NCI-H1092 treated with DMSO at 0.1 percent for 48 hours (cell line): ENCODE measurements at places on chromosomes 11 and 22.
A peak's percentile ranks its signal among the peaks of the same experiment; 100 is the strongest.

- no peak for DNase-seq
Measured at GRCh38 chr11:28763151-28763550, 655.0 kb downstream of the METTL15 start.

GRCh38 chr22:37804352-37804880 lies 3.3 kb upstream of the GCAT start:
- no peak for DNase-seq

DNA sequence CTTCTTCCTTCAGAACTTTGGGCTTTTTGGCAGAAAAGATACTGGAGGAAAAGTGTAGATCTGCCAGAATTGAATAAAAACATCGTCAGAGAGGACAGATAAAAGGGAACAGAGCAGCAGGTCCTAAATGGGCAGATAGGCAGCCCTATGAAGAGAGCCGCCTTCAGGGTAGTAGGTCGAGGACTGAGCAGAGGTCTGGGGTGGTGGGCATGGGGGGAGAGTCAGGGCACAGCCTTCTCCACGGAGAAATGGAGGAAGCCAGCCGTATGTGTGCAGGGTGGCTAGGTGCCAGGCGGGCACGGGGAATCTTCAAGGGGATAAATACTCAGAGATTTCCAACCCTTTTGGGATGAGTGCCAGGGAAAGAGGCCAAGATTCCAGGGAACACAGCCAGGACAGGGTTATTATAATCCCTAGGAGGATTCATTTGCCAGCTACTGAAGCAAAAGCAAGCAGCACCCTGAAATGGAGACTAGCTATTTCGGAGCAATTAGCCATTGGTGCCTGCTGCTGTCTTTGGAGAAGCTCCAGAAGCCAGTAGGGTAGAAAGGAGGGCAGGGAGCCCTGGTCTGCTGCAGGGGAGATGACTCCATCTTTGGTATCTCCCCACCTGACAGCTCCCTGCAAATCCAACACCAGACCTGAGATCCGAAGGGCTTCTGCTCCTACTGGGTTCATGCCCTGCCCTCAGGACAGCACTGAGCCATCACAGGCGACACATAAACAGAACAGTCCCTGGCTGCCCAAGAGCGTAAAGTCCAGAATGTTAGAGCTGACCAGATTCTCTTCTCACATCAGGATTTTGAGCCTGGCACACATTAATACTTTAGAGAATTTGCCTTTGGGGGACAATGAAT lies 174.5 kb upstream of the NTM start:
- peak; percentile 96 for DNase-seq

- no peak for DNase-seq
Measured at GRCh38 chr11:120532082-120532831, 20.7 kb downstream of the GRIK4 start.

GRCh38 chr22:23677701-23677995 lies 13.2 kb upstream of the RGL4 start:
- DNase-seq: no peak

- peak; percentile 40 for DNase-seq
Measured at GRCh38 chr11:76380159-76380976, 564 bp downstream of the THAP12 start.

GRCh38 chr11:36427876-36428275 lies 82.2 kb downstream of the TRAF6 start:
- no peak for DNase-seq

DNA sequence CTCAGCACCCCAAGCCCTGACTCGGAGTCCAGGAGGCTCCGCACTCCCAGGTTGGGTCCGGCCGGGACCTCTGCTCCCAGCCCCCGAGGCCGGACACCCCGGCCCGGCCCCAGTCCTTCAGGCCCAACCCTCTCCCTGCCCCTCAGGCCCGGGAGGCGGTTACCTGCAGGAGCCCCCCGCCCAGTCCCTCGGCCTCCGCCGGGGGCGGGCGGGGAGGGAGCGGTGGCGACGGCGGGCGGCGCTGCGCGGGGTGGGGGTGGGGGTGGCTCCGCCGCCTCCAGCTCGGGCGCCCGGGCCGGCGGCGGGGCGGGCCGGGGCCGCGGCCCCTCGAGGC lies 310 bp downstream of the TCF20 start:
- DNase-seq: no peak

DNA sequence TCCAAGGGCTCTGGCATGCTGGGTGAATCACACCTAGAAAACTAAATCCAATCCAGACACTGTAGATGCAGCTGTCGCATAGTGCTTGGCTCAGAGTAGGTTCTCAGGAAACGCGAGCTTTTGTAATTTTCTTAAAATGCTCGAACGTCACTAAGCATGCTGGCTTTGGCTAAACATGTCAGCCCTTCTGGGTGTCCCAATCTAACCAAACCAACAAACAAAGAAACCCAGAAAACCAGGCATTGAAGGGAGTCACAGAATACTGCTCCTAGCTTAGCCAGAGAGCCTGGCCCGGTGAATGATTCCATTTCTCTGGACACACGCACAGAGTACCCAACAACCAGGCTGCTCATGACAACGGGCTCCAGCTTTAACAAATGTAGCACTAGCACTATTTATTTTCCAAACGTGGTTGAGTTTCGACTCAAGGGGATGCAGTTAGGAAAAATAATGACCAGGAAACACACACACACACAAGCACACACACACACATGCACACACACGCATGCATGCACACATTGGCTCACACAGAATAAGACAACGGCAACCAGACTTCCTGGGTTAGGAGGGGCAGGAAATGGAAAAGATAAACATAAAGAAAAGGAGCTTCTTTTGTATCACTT lies 492.6 kb downstream of the MIAT start:
- peak; percentile 30 for DNase-seq

DNA sequence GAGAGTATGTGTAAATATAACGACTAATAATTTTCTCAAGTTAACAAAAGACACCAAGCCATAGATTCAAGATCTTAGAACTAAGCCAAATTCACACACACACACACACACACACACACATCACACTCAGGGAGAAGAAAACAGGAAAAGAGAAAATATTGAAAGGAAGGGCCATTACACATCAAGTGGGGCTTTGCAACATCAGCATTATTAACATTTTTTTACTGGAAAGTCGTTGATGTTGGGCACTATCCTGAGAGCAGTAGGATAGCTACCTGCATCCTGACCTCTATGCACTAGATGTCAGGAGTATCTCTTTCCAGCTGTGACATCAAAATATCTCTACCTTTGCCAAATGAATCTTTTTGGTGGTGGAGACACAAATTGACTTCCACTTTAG lies 8.9 kb downstream of the OR5D16 start:
- DNase-seq: no peak

DNA sequence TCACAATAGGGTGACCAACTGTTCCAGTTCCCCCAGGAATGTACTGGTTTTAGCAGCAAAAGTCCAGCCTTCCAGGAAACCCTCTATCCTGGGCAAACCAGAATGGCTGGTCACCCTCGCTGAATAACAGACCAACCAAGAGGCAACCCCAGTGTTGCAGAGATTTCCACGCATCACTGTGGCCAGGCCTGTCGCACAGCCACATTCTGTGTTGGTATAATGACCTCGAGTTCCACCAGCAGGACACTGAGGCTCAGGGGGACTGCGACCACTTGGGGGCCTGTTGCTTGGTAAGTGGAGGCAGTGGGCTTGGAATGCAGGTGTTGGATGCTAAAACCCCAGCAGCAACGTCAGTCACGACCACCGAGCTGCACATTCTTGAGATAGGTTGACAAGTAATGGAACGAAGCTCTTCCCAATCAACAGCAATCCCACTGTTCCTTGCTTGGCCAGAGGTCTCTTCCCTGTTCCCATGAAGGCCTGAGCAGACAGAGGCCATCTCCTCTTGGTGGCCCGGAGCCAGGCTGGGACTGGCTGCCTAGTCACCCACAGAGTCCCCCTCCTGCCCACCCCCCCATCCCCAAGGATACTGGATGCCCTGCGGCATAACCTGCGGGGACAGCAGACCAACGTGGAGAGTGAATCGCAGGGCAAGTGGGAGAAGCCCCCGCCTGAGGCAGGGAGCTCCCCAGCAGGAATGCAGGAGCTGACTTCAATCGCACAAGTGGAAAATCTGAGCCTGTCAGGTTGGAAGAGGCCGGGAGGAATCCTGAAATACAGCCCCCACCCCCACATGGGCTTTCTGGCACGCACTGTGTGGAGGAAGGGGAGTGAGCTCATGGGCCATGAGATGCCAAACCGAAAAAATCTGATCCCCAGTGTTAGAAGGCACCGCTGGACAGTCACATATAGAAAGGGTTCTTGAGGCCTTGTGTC lies 43.4 kb upstream of the MN1 start:
- no peak for DNase-seq

- DNase-seq: no peak
Measured at GRCh38 chr11:46055371-46055770, 65.9 kb downstream of the PHF21A start.

- DNase-seq: no peak
Measured at GRCh38 chr22:44398856-44399837, 86.4 kb upstream of the SHISAL1 start.

GRCh38 chr11:15933886-15934625 lies 422.3 kb downstream of the SOX6 start:
- no peak for DNase-seq

- peak; percentile 17 for DNase-seq
Measured at GRCh38 chr22:50627642-50628542, at the start of gene ARSA. Gene ARSA (minus strand): TSS chr22:50628152. CDS start chr22:50627779, 373 bp downstream.

- no peak for DNase-seq
Measured at GRCh38 chr22:46043816-46044620, 67.1 kb upstream of the WNT7B start.

GRCh38 chr11:69374110-69374945 lies 80.4 kb downstream of the MYEOV start:
- no peak for DNase-seq

DNA sequence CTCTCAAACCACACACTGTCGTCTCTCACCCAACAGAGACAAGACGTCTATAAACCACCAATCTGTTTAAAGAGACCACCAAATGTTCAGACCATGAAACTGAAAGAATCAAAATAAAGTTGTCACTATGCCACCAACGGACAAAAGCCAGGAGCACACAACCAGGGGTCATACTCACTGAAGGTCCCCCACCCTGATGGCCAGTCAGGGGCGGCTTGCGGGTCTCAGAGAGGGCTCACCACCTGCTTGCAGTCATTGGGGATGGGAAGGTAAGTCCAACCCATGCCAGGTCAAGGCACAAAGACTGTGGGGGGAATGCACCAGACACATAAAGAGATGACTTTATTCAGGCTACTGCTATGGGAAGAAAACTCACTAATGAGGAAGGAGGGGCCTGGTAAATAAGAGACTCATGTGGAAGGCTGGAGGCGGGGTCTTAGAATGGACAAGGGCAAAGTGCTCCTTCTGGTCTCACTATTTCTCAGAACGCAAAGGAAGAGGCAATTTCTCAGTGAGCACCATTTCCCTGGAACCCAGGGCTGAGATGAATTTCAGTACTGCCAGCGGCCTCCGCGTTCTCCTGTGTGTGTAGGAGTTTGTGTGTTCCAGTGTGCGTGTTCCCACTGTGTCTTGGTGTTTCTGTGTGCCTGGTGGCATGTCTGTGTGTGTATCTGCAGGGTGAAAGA lies 17.3 kb downstream of the SCARF2 start:
- DNase-seq: no peak

DNA sequence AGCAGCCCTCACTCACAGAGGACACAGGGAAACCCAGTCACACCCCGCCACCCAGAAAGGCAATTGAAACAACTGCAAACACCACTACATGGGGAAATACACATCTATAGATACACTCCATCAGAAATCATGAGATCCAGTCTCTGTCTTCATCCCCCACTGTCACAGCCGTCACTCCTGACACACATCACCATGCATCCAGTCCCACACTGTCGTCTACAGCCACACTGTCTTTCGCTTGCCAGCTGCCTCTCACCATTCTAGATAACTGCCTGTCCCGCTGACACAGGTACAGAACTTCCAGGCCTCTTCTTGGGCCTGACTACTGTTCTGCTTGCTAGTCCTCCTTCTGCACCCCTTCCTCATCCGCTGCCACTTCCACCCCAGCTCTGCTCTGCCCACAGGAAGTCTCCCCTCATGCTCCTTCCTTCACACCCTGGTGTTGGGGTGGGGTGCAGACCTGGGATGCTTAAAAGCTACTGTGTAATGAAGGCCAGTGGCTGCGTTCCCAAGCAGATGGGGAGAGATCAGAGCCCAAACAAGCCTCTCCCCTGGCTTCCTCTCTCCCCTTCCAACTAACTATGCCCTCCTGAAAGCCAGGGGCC lies 42.6 kb downstream of the SLC22A12 start:
- no peak for DNase-seq

- DNase-seq: no peak
Measured at GRCh38 chr11:86245369-86246292, 1.1 kb downstream of the EED start.

DNA sequence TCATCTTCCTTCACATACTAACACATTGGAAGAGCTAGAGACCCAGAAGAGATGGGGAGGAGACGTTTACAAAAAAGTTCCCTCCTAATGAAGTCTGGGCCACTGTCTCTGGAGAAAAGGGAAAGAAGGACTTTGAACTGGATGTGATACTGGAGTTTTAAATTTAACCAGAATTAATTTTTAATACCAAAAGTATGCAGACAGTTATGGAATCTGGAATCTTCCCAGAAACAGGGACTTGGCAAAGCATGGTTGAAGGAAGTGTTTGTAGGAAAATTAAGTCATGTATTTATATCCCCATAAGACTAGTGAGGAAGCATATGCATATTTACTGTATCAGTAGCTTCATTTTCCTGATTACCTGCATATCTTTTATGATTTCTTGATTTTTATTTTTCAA lies 215.5 kb downstream of the TTC28 start:
- DNase-seq: no peak

GRCh38 chr11:108709741-108710140 lies 44.9 kb downstream of the DDX10 start:
- DNase-seq: no peak

- peak; percentile 59 for DNase-seq
Measured at GRCh38 chr11:93536101-93536861, 6.9 kb downstream of the SMCO4 start.

- no peak for DNase-seq
Measured at GRCh38 chr11:67289226-67289650, at the start of gene ANKRD13D. Gene ANKRD13D (plus strand): TSS chr11:67289303. CDS start chr11:67289461, 158 bp downstream.

GRCh38 chr22:44096736-44097135 lies 72.6 kb downstream of the PARVB start:
- DNase-seq: no peak

GRCh38 chr22:24833881-24834495 lies 28.0 kb downstream of the SGSM1 start:
- no peak for DNase-seq

DNA sequence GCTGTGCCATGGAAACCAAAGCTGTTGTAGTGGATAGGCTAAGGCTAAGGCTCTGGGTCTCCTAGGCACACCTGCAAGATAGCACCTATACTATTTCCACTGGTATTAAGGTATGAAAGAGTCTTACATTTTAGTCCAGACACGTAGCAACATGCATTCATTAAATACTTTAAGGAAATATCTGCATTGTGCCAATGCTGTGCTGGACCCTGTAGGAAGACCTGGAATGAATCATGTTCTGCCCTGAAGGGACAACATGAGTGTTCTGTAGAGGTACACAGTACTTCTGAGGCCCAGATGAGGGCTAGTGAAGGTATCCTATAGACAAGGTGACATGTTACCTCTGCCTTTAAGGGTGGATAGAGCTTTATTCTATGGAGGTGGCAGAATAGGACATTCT lies 35.2 kb upstream of the RRM1 start:
- DNase-seq: no peak
